ENCODE measurements at places on chromosomes 6 and 20.
A peak's percentile ranks its signal among the peaks of the same experiment; 100 is the strongest.

GRCh38 chr6:145886228-145886956 is 71.8 kb upstream of the FBXO30 start:
- DNase-seq, result no peak

- DNase-seq, result peak; percentile 33
These were observed 5.2 kb upstream of the BPIFA3 start for GRCh38 chr20:33211817-33212424.

DNA sequence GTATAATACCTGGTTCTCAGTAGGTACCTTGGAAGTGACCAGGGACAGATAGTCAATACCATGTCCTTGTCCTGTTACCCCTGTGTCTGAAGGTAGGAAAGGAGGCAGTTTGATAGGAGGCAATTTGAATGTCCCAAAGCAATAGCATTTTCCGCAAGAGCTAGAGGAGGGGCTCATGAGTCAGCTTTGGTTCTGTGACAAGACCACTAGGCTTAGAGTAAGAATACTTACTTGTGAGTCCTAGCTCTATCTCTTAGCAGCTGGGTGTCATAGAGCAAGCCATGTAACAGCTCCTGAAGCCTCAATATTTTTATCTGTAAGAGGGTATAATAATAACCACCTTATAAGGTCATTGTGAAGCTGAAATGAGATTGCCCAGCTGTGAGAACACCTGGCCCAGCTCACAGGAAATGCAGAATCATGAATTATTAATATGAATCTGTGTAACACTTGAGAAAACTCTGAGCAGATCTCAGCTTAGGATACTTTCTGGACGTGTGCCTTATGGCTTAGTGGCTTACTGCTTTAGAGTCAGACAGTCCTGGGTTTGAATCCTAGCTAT is 58.6 kb downstream of the DAAM2 start:
- no peak for DNase-seq

DNA sequence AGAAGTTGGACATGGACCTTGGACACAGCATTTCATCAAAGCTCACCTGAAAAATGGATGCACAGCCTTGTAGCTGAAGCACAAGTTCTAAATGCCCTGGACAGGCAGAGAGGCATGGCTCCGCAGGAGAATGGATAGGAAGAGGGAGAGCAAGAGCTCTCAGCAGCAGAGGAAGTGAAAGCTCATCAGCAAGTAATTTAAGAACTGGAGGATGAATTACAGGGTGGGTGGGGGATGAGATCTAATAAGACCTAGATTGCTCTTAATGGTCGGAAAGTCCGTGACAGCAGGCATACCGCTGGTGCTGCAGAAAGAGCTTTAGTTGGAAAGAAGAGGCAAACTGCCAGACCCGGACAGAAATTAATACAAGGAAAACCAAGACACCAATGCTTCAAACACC is 37.3 kb upstream of the SAYSD1 start:
- no peak for DNase-seq

- no peak for DNase-seq
These were observed 114.2 kb downstream of the LAMP5 start for GRCh38 chr20:9628589-9628988.
